ENCODE measurements at places on chromosomes 4 and X.

- no peak for DNase-seq
Measured at GRCh38 chr4:48543796-48544195, 53.7 kb downstream of the ZAR1 start.

- DNase-seq, result no peak
Measured at GRCh38 chr4:100288811-100289529, 98.7 kb upstream of the DDIT4L start.

DNA sequence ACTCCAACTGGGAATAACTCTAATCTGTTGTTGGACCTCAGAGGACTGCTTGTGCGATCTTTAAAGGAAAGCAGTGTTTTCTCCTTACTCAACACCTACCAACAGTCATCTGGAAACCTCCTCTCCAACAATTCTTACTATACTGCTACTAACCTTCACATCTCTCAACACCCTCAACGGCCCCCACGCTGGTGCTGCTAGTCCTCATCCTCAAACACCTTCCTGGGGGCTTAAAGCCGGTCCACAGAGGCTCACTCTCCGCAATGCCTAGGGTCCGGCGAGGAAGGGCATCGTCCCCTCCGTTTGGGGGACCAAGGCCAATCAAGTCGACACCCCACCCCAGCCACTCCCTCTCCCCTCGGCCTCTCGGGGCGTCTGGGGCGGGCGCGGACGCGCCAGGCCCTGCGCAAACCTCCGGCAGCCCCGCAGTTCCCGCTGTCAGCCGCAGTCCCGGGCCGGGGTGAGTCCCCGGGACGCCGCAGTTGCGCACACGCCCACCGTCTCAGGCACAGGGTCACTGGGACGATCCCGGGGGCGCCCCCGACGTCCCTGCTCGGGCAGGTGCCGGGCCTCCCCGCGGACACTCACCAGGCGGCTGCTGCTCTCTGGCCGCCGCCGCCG, 418 bp downstream of the TAB3 start:
- DNase-seq, result no peak

GRCh38 chr4:138861135-138861534, 154.4 kb upstream of the NOCT start:
- peak; percentile 17 for DNase-seq

GRCh38 chrX:81414630-81415029, 212.7 kb downstream of the SH3BGRL start:
- DNase-seq, result no peak

DNA sequence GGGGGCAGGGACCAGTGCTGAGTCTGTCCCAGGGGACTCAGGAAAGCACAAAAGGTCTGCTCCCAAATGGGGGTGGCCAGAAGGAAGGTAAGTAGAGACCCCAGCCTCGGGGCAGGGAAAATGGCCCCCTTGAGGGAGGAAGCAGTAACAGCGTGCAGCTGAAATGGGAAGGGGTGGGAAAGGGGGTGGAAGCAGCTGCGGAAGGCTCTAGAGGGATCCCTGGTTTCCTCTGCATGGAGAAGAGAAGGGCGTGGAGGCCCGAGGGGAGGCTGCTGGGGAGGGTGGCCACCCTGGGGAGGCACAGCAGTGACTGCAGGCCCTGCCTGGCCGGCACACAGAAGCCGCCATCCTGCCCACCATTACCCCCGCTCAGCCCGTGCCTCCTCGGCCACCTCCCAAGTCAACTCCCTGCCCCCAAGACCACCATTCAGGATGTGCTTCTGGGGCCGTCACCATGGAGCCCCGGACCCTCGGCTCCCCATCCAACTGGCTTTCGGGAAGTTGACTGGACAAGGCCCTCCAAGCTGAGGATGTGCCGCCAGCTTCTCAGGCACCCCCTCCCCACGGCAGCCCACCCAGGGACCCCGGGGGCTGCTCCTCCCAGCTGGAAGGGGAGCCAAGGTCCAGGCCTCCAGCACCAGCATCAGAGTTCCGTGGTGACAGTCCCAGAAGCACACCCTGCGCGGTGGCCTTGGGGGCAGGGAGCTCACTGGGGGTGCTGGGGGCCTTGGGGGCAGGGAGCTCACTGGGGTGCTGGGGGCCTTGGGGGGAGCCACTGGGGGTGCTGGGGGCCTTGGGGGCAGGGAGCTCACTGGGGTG, 23.6 kb downstream of the CFAP99 start:
- DNase-seq, result no peak

- no peak for DNase-seq
Measured at GRCh38 chr4:177558995-177559394, 116.8 kb upstream of the AGA start.

- DNase-seq, result peak; percentile 98
Measured at GRCh38 chr4:16140879-16141249, 57.0 kb upstream of the PROM1 start.

GRCh38 chr4:158129694-158130093, 43.1 kb downstream of the GASK1B start:
- DNase-seq, result no peak

DNA sequence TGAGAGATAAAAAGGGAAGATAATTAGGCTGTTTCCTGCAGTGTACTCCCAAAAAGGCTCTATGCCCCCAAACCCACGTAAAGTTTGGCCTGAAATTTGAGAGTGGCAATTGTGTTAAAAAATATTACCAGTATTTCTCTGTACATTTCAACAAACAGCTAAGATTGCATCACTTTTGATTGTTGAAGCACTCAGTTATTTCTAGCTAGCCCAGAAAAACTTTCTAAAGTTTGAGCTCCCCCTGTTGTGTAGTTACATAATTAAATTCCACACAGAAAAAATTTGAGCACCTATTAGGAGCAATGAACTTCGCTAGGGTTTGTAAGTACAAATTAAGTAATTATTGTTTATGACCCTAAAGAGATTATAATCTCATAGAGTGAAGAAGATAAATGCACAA, 109.4 kb downstream of the DLG3 start:
- DNase-seq, result peak; percentile 45

- no peak for DNase-seq
Measured at GRCh38 chrX:69094977-69095669, 70.1 kb downstream of the PJA1 start.

- peak; percentile 74 for DNase-seq
Measured at GRCh38 chr4:24141836-24142235, 252.0 kb upstream of the PPARGC1A start.

DNA sequence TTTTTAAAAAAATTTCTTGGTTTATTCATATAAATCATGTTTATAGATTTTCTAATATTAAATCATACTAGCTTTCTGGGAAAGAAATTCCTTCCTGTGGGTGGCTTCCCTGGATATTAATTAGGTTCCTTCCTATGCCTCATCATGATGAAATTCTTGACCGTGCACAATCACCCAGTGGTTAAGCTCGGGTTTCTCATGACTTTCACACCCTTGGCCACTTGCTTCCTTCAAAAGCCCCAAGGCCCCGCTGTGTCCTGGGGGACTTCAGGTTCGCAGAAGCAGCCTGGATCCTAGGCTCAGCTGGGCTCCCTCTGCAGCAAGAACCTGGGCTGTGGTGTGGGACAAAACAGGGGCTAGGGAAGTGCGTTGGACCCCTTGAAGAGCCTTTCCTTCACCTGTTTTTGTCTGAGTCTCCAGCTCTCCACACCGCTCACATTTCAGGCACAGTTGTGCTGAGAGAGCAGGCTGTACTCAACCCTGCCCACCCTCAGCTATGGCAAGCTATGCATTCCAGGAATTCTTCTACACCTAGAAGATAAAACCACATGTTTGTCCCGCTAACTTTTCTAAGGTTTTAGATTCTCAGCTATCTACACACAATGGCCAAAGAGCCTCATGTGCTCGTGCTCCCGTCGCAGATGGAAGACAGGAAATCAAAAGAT, 48.9 kb upstream of the TMSB15B start:
- peak; percentile 32 for DNase-seq

DNA sequence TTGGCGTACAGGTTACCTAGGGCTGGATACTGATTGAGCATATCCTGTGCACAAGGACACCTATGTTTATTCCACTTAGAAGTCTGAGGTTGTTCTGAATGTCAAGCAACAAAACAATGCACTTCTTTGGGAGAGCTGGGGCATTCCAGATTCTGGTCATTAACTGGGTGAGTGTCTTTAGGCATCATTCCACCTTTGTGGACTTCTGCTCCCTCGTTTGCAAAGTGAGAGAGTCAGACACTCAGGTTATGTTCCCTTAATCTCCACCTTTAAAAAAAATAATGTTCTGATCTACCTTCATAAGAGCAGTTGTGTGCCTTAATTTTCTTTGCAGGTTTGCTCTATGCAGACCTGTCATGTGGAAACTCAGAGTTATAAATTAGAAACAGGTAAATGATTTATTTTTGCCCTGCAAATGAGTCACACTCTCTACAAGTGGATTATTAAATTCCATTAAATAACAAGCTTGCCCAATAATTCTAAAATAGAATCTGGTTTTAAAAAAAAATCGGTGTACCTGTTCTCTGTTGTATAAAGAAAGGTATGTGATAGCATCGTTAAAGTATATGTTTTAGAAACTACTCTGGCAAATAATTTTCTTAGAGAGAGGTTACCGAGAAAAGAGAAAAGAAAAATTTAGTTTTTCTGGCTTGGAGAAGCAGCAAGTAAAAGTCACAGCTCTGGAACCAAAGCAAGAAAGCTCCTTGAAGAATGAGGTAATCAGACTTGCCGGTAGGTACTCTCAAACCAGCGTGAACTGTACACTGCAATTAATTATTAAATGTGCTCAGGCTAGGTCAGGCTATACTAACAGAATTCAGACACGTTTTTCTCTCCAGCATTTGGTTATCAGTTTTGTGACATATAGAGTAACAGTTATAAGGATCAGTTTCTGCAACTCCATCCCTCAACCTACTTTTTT, 93.2 kb downstream of the SORBS2 start:
- no peak for DNase-seq

DNA sequence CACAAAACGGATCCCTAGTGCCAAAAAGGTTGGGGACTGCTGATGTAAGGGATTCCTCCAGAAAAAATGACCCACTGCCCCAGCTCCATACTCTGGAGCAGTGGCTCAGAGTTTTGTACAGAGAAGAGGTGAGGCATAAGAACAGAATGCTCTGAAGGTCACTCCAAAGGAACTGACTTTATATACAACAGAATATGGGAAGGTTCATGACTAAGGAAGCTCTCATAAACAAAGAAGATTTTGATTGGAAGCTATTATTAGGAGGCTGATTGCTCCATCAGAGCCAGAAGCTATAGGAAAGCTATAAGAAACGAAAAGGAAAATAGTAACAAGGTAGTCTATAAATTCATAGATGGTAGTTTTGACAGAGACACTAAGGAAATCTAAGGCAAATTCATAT, 203.1 kb downstream of the SLC7A11 start:
- peak; percentile 54 for DNase-seq

DNA sequence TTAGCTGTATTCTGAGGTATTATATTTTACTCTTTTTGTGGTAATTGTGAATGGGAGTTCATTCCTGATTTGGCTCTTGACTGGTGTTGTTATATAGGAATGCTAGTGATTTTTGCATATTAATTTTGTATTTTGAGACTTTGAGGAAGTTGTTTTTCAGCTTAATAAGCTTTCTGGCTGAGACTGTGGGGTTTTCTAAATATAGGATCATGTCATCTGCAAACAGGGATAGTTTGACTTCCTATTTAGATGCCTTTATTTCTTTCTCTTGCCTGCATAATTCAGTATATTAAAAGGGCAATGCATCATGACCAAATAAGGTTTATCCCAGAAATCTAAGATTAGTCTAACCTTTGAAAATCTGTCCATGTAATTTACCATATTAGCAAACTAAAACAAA, 44.7 kb upstream of the EPGN start:
- no peak for DNase-seq

DNA sequence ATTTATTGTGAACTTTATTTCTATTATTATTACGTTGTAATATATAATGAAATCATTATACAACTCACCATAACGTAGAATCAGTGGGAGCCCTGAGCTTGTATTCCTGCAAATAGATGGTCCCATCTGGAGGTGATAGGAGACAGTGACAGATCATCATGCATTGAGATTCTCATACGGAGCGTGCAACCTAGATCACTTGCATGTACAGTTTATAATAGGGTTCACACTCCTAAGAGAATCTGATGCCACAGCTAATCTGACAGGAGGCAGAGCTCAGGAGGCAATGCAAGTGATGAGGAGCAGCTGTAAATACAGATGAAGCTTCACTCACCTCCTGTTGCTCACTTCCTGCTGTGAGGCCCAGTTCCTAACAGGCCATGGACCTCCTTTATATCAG, 2170.2 kb downstream of the PCDH7 start:
- no peak for DNase-seq

DNA sequence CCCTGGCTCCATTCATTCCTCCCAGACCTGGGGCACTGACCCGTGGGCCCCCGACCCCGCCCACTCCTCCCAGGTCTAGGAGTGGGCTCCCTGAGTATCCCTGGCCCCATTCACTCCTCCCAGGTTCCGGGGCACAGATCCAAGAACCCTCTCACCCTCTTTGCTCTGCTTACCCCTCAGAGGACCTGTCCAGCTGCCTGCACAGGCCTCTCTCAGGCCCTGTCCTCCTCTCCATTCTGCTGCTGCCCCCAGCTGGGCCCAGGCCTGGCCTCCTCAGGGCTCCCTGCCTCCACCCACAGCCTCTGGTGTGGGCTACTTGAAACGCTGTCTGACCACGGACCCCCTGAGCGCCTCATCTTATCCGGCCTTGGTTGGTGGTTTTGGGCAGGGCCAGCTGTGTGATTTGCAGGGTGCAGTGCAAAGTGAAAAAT, 217.7 kb upstream of the PSAPL1 start:
- no peak for DNase-seq

DNA sequence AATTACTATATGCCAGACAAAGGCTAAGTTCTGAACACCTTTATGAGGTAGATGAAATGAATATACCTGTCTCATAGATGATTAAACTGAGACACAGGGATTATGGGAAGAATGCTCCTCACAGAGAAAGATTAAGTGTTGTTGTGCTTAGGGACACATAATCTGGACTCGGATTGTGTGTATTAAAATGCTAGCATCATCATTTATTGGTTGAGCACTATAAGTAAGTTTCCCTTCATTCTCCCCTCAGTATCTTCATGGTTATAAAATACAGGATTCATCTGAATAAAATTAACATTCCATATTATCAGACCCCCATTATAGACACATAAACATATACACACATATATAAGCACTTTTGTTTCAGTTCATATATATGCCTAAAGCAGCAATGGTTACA, 463.5 kb downstream of the PPP4R3C start:
- DNase-seq, result no peak

Data from fibroblast of skin of right quadriceps (primary cell).